Activated T-helper 1 cell treated with anti-CD3 and anti-CD28 coated beads, Interleukin-12 subunit alpha, Interleukin-12 subunit beta, Interleukin-2, Interleukin-4 antibody, amounts not matched to agents 30 ng/mL and 10 ng/mL and 1 ng/mL, durations not matched to agents 14 hours and 24 hours and 36 hours (primary cell): ENCODE measurements at places on chromosomes 16 and 17. TPM values are rescaled to one million over a fixed set of nuclear protein-coding genes. Genes with fewer than 3 reads are reported as not detected.

GRCh38 chr16:67388191-67388590 lies 5.1 kb downstream of the TPPP3 start:
- no peak for DNase-seq

- no peak for DNase-seq
These were observed 32.1 kb downstream of the WSB1 start for GRCh38 chr17:27326051-27326450.

DNA sequence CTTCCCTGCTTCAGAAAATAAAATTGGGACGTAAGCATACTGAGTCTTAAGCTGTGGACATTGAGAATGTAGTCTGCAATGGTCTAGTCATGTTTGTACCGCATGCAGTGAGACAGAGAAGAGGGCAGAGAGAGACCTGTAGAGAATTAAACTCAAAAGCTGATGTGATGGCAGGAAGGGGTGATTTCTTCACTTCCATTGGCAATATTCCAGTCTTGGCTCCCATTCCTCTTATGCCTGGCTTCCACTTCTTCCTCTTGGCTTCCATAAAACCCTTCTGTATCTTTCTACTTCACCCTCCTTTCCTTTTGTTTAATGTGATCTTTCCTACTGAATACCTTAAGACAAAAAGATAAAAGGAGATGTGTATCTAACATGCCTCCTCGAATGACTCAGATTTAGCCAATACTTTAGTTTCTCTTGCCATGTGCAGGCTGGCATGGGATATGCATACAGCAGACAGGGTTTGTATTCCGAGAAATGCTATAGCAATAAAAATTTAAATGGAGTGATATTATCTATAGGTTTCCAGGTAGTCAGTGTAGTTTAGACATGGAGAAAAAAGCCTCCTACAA lies 423.1 kb upstream of the DYNLRB2 start:
- DNase-seq = no peak

DNA sequence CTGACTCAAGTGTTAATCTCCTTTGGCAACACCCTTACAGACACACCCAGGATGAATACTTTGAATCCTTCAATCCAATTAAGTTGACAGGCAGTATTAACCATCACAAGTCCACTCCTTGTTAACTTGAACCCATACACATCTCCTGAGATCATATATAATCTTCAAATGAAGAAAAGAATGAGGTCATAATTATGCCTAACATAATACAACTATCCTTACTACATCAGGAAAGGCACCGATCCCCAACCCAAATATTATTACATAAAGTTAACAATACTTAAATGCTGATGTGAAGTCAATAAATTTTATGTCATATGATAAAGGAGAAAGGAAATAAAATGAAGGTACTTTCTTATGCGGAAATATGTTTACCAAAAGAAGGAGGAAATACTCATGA lies 649.9 kb downstream of the KCNJ2 start:
- DNase-seq = no peak

GRCh38 chr17:42163113-42163512 lies 8.3 kb upstream of the RAB5C start:
- DNase-seq = no peak

- no peak for DNase-seq
These were observed 3.3 kb downstream of the GRN start for GRCh38 chr17:44348234-44348987.

GRCh38 chr17:40541060-40541872 lies 24.0 kb downstream of the CCR7 start:
- DNase-seq = peak; percentile 66

DNA sequence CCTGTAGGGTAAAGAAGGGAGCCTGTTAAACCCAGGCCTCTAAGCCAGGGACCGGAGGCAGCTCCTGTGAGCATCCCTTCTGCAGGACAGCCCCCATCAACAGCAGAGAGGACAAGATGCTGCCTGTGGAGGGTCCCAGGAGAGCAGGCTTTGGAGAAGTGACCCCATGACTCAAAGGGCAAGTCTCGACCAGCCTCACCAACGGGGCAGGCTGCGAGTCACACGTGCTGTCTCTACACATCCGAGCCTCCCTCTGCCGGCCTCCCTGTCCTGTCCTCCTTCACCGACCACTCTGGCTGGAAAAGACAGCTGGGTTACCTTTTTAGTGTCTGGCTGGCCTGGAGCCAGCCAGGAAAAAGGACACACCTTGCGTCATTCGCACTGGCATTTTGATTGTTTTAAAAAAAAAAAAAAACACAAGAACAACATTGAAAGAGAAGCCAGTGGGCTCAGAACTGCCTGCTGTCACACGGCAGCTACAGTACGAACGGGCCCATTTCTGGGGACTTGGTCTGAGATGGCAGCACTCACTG lies 74.5 kb upstream of the RCVRN start:
- DNase-seq = no peak

DNA sequence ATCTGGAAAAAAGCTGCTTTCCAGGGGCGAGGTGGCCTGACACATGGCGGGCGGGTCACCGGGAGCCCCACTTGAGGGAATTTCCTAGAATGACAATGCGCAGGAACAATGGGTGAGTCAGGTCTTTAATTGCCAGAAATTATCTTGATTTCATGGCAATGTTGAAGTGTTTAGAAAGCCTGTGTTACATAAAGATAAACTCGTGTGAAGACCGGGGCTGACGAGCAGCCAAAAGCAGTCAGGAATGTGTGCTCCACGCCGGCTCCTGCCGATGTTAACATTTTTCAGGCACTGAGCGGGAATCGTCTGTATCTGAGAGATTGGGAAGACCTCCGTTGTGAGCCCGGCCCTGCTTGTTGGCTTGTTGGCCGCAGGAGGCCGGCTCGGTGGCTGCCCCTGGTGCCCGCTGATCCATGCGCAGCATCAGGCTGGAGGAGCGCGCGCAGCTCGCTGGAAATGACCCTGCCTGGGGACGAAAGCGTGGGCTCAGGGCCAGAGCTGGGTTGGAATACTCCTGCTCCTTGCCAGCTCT lies 353.1 kb downstream of the FOXL1 start:
- no peak for DNase-seq

- DNase-seq = no peak
These were observed 143.3 kb downstream of the AATF start for GRCh38 chr17:37092071-37092470.

GRCh38 chr16:21211486-21211885 lies at the start of gene ZP2:
Gene ZP2 (minus strand): TSS chr16:21211574. CDS start chr16:21211547, 27 bp downstream.
- DNase-seq = no peak

- DNase-seq = no peak
These were observed 8.3 kb downstream of the FOXJ1 start for GRCh38 chr17:76132574-76133338.

GRCh38 chr16:56356276-56357240 lies 68.8 kb downstream of the AMFR start:
- peak; percentile 46 for DNase-seq

- no peak for DNase-seq
These were observed 35.9 kb downstream of the NACA2 start for GRCh38 chr17:61555127-61555566.

DNA sequence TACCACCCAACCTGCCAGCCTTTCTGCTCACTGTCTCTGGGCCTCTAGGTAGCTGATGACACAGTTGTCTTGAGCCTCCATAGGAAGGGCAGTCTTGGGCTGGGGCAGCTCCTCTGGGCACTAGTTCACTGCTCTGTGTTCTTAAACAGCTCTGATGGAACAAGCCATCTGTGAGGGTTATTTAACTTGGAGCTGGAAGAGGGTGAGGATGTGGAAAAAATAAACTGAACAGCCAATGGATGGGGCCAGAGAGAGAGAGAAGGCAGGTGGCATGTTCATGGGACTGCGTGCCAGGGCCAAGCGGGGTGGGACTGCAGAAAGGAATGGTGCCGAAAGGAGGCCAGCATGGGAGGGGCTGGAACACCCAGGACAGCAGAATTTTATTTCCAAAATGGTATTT lies 52.6 kb downstream of the HIC1 start:
- no peak for DNase-seq

DNA sequence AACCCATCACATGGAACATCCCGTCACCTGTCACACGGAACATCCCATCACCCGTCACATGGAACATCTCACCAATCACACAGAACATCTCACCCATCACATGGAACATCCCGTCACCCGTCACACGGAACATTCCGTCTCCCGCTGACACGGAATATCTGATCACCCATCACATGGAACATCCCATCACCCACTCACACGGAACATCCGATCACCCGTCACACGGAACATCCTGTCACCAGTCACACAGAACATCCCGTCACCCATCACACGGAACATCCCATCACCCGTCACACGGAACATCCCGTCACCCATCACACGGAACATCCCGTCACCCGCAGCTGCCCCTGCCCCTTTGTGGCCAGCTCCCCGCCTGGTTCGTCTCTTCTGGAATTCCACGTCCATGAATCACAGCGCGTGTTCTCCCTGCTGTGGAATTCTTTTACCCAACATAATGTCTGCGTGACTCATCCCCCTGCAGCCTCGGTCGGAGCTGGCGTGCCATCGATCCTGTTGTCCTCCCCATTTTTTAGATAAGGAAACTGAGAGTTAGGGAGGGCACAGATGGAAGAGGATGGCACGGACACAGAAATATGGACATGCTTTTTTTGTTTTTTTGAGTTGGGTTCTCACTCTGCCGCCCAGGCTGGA lies 5.6 kb downstream of the CPNE7 start:
- DNase-seq = no peak

DNA sequence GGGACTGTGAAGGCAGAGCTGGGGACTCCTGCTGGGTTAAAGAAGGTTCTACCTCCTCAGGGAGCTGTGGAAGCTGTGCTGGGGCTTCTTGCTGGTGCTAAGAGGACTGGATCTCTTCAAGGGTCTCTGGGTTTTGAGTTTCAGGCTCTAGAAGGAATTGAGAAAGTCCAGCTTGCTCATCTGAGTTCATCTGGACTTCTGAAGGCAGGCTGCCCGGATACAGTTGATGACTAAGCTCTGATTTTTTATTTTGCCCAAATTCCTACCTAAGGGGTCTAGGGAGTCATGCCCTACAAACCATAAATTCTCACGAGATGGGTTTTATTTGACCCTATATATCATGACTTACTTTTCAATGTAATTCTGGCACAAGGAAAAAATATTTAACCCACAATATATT lies 46.8 kb upstream of the TMEM97 start:
- DNase-seq = no peak

DNA sequence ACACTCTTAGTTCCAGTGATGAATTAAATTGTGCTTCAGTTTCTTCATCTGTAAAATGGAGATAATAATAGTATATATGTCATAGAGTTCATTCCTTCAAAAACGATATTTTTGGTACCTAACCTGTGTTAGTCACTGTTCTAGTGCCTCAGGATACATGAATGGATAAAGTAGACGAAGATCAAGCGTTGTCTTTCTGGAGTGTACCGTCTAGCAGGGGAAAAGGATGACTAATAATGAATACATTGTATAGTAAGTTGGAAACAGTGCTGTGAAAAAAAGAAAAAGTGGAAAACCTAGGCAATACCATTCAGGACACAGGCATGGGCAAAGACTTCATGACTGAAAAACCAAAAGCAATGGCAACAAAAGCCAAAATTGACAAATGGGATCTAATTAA lies 8.6 kb downstream of the KRT10 start:
- no peak for DNase-seq

- DNase-seq = no peak
These were observed 105.2 kb upstream of the ZNF750 start for GRCh38 chr17:82944990-82945389.

TNP2 gene
- not detected in 2 replicates for total RNA-seq

RAB11FIP4 gene
- total RNA-seq = 28.7 and 29.8 TPM in 2 replicates

STX1B gene
- 0.34 and 0.49 TPM in 2 replicates for total RNA-seq

PROCA1 gene
- 4.4 and 5.2 TPM in 2 replicates for total RNA-seq

STAC2 gene
- total RNA-seq = 0.08 TPM in 1 of 2 replicates, not detected in the other

TACO1 gene
- 30.8 and 32.0 TPM in 2 replicates for total RNA-seq
